GM23248 (cell line): ENCODE measurements at places on chromosomes 3 and 15. TPM values are rescaled to one million over a fixed set of nuclear protein-coding genes. Genes with fewer than 3 reads are reported as not detected.

Gene ARGFX
- total RNA-seq = not detected in 2 replicates

GRCh38 chr3:48015431-48016180 lies 610 bp downstream of the MAP4 start:
- H3K4me3 ChIP-seq = no peak overlapping the region
- DNase-seq = peak; percentile 13
- no peaks in the 10 kb centered on the region for H3K27me3 ChIP-seq
- H3K27ac ChIP-seq = peak overlapping the region; percentile 37
- peaks cover 66% of the 10 kb centered on the region for H3K4me1 ChIP-seq

- no peak overlapping the region for H3K27ac ChIP-seq
- no peak for DNase-seq
- no peaks in the 10 kb centered on the region for H3K36me3 ChIP-seq
- no peak overlapping the region for H3K4me3 ChIP-seq
- peaks cover 17% of the 10 kb centered on the region for H3K4me1 ChIP-seq
Observed at GRCh38 chr3:54909191-54909590, 18.7 kb downstream of the LRTM1 start.

DNA sequence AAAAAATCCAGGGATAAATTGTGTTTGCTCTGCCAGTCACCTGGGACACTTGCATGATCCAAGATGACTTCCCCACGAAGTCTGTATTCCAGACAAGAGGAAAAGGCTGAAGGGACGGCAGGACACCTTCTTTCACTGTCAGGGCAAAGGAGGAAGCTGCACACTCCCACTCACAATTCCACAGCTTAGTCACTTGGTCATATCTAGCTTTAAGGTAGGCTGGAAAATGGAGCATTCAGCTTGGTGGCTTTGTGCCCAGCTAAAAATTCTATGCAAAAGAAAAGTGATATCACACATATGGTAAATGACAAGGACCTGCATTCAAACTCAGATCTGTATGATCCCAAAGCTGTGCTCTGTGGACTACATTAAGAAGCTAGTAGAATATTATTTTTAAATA lies 109.2 kb upstream of the TPM1 start:
- no peaks in the 10 kb centered on the region for H3K36me3 ChIP-seq
- no peaks in the 10 kb centered on the region for H3K27me3 ChIP-seq

Gene QTRT2
- 11.7 and 19.9 TPM in 2 replicates for total RNA-seq

Gene NEIL1
- total RNA-seq = 2.9 and 15.9 TPM in 2 replicates

Gene CLSTN2
- not detected in 2 replicates for total RNA-seq

GRCh38 chr15:55279746-55280351 lies 9.8 kb downstream of the RAB27A start:
- no peak overlapping the region for H3K4me3 ChIP-seq
- DNase-seq = peak; percentile 96

Gene SMCO1
- not detected in 2 replicates for total RNA-seq

Gene PFKFB4
- total RNA-seq = 12.6 and 15.3 TPM in 2 replicates

Gene CRYGS
- 0.63 and 0.76 TPM in 2 replicates for total RNA-seq

DNA sequence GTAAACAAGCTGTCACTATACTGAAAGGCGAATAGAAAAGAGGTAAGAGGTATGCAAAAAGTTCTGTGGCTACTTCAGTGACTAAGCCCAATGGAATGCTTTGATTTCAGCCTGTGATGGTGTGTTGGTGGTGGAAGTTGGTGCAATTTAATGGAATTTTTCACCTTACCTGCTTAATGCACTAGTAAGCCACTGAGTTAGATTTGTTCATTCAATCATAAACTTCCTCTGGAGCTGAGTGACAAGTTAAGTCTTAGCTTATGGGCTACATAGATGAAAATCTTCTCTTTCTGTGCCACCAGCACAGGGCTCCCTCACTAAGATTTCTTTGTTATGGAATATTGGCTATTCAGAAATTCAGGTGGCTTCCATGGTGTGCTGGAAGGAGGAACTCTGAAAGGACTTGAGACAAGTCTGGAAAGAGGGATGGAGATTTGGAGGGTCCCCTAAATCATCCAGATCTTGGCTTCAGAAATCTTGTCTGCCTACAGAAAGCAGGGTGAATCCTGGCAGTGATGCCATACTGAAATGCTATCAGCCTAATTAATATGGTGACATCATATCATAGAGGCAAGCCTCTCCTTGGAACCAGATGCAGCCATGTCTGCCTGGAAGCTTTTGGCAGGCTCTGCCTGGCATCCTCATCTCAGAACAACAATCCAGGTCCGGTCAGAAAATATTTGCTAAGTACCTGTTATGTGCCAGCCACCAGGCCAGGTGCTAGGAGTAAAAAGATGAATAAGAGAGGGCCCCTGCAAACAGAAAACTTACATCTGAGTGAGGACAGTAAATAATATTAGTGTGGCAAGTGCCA lies 8.1 kb upstream of the GAP43 start:
- no peak overlapping the region for H3K27ac ChIP-seq
- H3K4me3 ChIP-seq = no peak overlapping the region
- no peaks in the 10 kb centered on the region for H3K27me3 ChIP-seq
- no peaks in the 10 kb centered on the region for H3K4me1 ChIP-seq
- peak; percentile 8 for DNase-seq

GRCh38 chr3:30289324-30289723 lies 317.1 kb upstream of the TGFBR2 start:
- H3K4me3 ChIP-seq = no peak overlapping the region
- H3K36me3 ChIP-seq = no peaks in the 10 kb centered on the region
- no peaks in the 10 kb centered on the region for H3K27me3 ChIP-seq
- peak; percentile 36 for DNase-seq
- no peak overlapping the region for H3K27ac ChIP-seq

Gene SI
- total RNA-seq = not detected in 2 replicates

Gene GPR171
- total RNA-seq = not detected in 2 replicates

DNA sequence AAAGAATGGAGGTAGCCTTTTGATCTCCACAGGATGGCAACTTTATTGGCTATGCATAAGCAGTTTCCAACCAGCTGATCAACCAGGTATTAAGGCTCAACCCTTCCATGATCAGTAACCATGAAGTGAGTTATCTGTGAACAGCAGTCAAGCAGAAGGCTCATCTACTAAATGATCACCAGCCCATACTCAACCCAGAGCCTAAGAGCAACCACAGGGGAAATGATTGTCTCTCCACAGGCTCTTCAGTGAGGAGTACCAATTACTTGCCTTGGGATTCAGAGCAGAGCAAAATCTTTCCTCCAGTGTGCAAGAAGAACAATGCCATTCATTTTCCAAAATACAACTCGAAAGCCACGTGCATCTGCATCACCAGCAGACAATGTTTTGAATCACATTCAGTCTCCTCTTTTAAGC lies 754.8 kb downstream of the ROBO1 start:
- peaks cover 22% of the 10 kb centered on the region for H3K4me1 ChIP-seq
- no peaks in the 10 kb centered on the region for H3K36me3 ChIP-seq
- no peak overlapping the region for H3K4me3 ChIP-seq
- H3K27ac ChIP-seq = no peak overlapping the region
- peak; percentile 36 for DNase-seq
- no peaks in the 10 kb centered on the region for H3K27me3 ChIP-seq

DNA sequence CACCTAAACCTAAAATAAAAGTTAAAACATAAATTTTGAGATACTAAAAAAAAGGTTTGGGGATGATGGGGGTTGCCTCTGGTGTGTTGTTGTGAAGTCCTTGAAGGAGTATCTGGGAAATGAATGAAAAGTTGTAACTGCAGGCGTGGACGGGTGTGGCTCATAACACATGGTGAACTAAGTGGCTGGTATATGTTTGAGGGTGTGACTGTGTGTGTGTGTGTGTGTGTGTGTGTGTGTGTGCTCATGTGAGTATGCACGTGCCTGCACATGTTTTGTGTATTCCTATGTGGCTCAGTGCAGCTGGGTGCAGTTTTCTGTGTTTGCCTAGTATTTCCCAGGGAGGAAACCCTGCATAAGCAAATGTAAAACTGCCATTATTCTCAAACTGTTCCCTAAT lies 229.9 kb upstream of the TRIM42 start:
- no peak for DNase-seq
- no peak overlapping the region for H3K4me3 ChIP-seq
- no peaks in the 10 kb centered on the region for H3K4me1 ChIP-seq

GRCh38 chr15:64617727-64618126 lies 157.3 kb downstream of the ZNF609 start:
- H3K27me3 ChIP-seq = no peaks in the 10 kb centered on the region
- no peak for DNase-seq
- H3K4me1 ChIP-seq = peaks cover 24% of the 10 kb centered on the region
- no peak overlapping the region for H3K4me3 ChIP-seq
- no peaks in the 10 kb centered on the region for H3K36me3 ChIP-seq

Gene OR5AC2
- total RNA-seq = not detected in 2 replicates

Gene TTLL13
- total RNA-seq = not detected in 2 replicates

- H3K4me3 ChIP-seq = 0 out of 2 replicates have a peak overlapping the region, but pooled peaks have one; percentile 28
- H3K4me1 ChIP-seq = no peaks in the 10 kb centered on the region
- H3K27ac ChIP-seq = no peak overlapping the region
- H3K27me3 ChIP-seq = no peaks in the 10 kb centered on the region
- peak; percentile 62 for DNase-seq
Observed at GRCh38 chr3:33883538-33883950, 85.1 kb downstream of the PDCD6IP start.

GRCh38 chr3:163672954-163673353 lies 1405.3 kb downstream of the SI start:
- H3K36me3 ChIP-seq = no peaks in the 10 kb centered on the region
- no peaks in the 10 kb centered on the region for H3K4me1 ChIP-seq
- no peaks in the 10 kb centered on the region for H3K27me3 ChIP-seq
- no peak overlapping the region for H3K4me3 ChIP-seq

GRCh38 chr3:194077602-194078001 lies 58.3 kb upstream of the HES1 start:
- H3K27me3 ChIP-seq = peaks cover 21% of the 10 kb centered on the region
- no peak overlapping the region for H3K4me3 ChIP-seq
- H3K36me3 ChIP-seq = no peaks in the 10 kb centered on the region
- peaks cover 3% of the 10 kb centered on the region for H3K4me1 ChIP-seq

DNA sequence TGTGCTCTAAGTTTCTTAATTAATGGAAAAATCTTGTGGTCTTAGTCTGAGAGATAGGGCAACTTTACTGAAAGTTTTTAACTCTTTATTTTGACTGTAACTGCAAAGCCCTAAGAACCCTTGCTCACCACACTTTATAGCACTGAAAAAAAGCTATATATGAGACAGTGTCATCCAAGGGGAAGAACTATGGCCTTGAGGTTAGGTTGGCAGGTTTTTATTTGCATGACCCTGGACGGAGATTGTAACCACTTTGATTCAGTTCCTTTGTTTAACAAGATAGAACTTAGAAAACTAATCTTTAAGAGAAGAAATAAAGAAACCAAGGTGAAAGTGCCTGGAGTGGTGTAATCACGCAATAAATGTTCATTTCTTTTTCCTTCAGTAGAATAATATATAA lies 30.6 kb upstream of the LYSMD4 start:
- DNase-seq = no peak
- H3K4me1 ChIP-seq = no peaks in the 10 kb centered on the region
- no peak overlapping the region for H3K4me3 ChIP-seq
- H3K27me3 ChIP-seq = no peaks in the 10 kb centered on the region; the same call in 1 of the 2 replicates

- peak overlapping the region; percentile 53 for H3K27ac ChIP-seq
- H3K36me3 ChIP-seq = no peaks in the 10 kb centered on the region
- no peaks in the 10 kb centered on the region for H3K27me3 ChIP-seq
- DNase-seq = peak; percentile 66
- peaks cover 47% of the 10 kb centered on the region for H3K4me1 ChIP-seq
- H3K4me3 ChIP-seq = no peak overlapping the region
Observed at GRCh38 chr3:150251187-150252062, 156.7 kb upstream of the TSC22D2 start.

- peak overlapping the region; percentile 81 for H3K27ac ChIP-seq
- DNase-seq = peak; percentile 99
- H3K36me3 ChIP-seq = no peaks in the 10 kb centered on the region
- H3K4me1 ChIP-seq = peaks cover 41% of the 10 kb centered on the region
Observed at GRCh38 chr3:158725348-158726011, 6.8 kb downstream of the RARRES1 start.

Gene STOML1
- total RNA-seq = 27.8 and 43.9 TPM in 2 replicates

Gene SNTN
- not detected in 2 replicates for total RNA-seq

DNA sequence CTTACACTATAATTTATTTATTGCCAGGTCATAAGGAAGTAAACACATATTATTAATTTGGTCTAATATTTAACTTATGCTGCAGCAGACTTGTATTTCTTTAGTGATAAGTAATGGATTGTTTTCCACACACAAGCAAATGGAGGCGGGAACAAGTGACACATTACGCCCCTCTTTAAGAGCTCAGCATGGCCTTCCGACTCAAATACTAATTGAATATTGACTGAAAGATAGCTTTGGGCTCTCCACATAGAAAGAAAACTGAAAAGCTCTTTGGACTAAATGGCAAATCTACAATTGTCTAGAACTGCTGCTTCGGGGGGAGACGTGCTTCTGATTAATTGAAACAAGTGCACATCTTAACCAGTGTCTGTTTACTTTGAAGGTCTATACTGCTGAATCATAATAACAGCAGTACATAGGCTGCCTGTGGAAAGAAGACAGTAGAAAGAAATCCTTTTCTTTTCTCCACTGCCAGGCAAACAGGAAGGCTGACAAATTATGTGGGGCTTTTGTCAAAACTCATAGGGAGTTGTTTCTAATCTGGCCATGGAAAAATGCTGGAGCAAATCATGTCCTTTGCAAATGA lies 15.9 kb downstream of the CADPS start:
- no peak overlapping the region for H3K4me3 ChIP-seq
- H3K36me3 ChIP-seq = no peaks in the 10 kb centered on the region
- DNase-seq = no peak
- H3K4me1 ChIP-seq = no peaks in the 10 kb centered on the region
- H3K27ac ChIP-seq = no peak overlapping the region
- no peaks in the 10 kb centered on the region for H3K27me3 ChIP-seq

GRCh38 chr3:28840976-28841376 lies 439.9 kb upstream of the RBMS3 start:
- no peaks in the 10 kb centered on the region for H3K4me1 ChIP-seq
- no peak overlapping the region for H3K27ac ChIP-seq
- H3K4me3 ChIP-seq = no peak overlapping the region
- H3K27me3 ChIP-seq = peaks cover 13% of the 10 kb centered on the region; the same call in 1 of the 2 replicates
- H3K36me3 ChIP-seq = no peaks in the 10 kb centered on the region
- DNase-seq = no peak

- peak; percentile 84 for DNase-seq
- H3K36me3 ChIP-seq = no peaks in the 10 kb centered on the region
- peaks cover 34% of the 10 kb centered on the region for H3K4me1 ChIP-seq
- H3K27me3 ChIP-seq = 0 out of 2 replicates have a peak, but pooled peaks cover 4% of the 10 kb centered on the region
- H3K27ac ChIP-seq = peak overlapping the region; percentile 54
Observed at GRCh38 chr3:177835917-177836316, 638.6 kb upstream of the TBL1XR1 start.

GRCh38 chr3:4587838-4588105 lies 94.6 kb downstream of the ITPR1 start:
- no peaks in the 10 kb centered on the region for H3K36me3 ChIP-seq
- no peak for DNase-seq
- peaks cover 10% of the 10 kb centered on the region for H3K4me1 ChIP-seq
- no peaks in the 10 kb centered on the region; the same call in 1 of the 2 replicates for H3K27me3 ChIP-seq
- no peak overlapping the region for H3K27ac ChIP-seq

Gene ISLR
- total RNA-seq = 110 and 127 TPM in 2 replicates

- H3K4me1 ChIP-seq = peaks cover 15% of the 10 kb centered on the region; the same call in 1 of the 2 replicates
- H3K27ac ChIP-seq = no peak overlapping the region
- H3K4me3 ChIP-seq = peak overlapping the region; percentile 90
- no peaks in the 10 kb centered on the region for H3K27me3 ChIP-seq
Observed at GRCh38 chr3:38139652-38140051, 1.2 kb downstream of the MYD88 start.
